ENCODE measurements at places on chromosomes 11 and 22.

GRCh38 chr22:49977578-49977977, 17.0 kb downstream of the PIM3 start:
- DNase-seq, result no peak

- no peak for DNase-seq
Measured at GRCh38 chr22:47152938-47153337, 390.5 kb downstream of the TBC1D22A start.

- no peak for DNase-seq
Measured at GRCh38 chr11:75413864-75414263, 14.5 kb downstream of the RPS3 start.

- DNase-seq, result no peak
Measured at GRCh38 chr11:85886089-85887056, 31.2 kb downstream of the CCDC83 start.

GRCh38 chr11:95542868-95543551, 246.6 kb downstream of the FAM76B start:
- DNase-seq, result no peak

DNA sequence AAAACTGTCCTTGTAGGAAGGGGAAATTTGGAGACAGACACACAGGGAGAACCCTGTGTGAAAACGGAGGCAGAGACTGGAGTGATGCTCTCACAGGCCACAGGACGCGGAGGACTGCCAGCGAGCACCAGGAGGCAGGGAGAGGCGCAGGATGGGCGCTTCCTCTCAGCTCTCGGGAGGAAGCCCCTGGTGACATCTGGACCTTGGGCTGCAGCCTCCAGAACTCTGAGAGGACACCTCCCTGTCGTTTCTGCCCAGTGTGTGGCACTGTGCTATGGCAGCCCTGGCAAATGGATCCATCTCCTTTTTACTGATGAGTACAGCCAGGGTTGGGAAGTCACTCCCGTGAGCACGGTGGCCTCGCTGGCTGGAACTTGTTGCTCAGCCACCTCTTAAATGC, 73.9 kb downstream of the LRRC32 start:
- no peak for DNase-seq

DNA sequence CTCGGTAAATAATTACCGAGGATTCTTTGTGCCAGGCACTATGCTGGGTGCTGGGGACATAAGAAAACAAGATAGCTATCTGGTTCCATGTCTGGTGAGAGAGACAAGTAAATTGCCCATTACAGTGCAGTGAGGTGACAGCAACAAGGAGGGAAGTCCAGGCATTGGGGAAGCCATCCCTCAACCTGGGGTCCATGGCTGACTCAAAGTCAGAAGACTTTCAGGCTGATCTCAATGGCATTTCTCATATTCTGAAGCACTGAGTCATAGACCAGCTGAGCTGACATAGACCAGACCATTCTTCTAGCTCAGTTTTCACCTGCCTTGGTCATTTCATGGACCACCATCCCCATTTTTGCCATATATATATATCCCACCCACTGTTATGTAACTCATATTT, 158.8 kb downstream of the TTC17 start:
- no peak for DNase-seq

- DNase-seq, result no peak
Measured at GRCh38 chr22:27913162-27913741, 5.8 kb downstream of the PITPNB start.

DNA sequence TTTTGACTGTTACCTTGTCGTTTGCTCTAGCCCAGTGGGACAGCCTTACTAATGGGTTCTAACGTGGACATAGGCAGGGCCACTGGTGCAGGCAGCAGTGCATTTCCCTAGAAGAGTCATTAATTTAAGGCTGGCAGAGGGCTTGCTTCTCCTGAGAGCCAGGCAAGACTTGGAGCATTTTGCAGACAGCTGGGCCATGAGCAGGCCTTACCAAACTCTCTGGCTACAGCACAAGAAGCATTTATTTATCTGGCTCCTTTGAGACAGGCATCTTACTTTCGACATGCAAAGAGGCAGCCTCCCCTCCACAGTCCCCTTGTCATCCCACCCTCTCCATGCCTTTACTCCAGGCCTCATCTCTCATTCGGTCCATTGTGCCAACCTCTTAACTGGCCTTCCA, 139.9 kb downstream of the CSNK2A3 start:
- no peak for DNase-seq

DNA sequence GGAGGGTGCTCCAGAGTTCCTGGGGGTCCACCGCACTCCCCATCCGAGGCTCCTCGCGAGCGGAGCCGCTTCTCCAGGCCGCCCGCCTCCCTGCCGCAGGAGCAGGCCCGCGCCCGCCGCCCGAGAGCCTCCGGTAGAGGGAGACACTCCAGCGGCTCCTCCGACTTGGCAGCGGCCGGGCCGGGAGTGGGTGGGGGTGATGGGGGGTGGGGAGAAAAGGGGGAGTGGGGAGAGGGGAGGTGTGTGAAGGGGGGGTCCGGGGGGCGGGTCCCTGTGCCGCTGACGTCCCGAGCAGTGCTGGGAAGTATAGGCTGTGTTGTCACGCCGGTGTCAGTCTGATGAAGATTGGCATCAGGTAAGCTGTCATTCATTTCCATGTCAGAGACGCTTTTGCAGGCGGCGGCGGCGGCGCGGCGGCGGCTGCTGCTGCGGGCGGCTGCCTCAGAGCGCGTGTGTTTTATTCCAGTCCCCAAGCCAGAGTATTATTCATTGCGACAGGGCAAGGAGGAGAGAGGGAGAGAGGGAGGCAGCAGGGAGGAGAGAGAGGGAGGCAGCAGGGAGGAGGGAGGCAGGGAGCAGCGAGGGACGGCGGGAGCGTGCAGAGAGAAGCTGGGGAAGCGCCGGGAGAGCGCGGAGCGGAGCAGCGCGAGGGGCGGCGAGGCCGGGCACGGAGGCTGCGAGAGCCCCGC, at the start of gene PKNOX2:
TSS of gene PKNOX2 (plus strand) at position 330 of the 689 bp plus-strand sequence. CDS start 186,555 bp downstream, outside the sequence.
- DNase-seq, result peak; percentile 18

GRCh38 chr22:30514252-30514651, 8.8 kb upstream of the SEC14L4 start:
- DNase-seq, result no peak

- DNase-seq, result no peak
Measured at GRCh38 chr11:95134491-95134890, 44.8 kb downstream of the ENDOD1 start.

GRCh38 chr11:112118176-112118575, 31.5 kb downstream of the SDHD start:
- DNase-seq, result no peak

DNA sequence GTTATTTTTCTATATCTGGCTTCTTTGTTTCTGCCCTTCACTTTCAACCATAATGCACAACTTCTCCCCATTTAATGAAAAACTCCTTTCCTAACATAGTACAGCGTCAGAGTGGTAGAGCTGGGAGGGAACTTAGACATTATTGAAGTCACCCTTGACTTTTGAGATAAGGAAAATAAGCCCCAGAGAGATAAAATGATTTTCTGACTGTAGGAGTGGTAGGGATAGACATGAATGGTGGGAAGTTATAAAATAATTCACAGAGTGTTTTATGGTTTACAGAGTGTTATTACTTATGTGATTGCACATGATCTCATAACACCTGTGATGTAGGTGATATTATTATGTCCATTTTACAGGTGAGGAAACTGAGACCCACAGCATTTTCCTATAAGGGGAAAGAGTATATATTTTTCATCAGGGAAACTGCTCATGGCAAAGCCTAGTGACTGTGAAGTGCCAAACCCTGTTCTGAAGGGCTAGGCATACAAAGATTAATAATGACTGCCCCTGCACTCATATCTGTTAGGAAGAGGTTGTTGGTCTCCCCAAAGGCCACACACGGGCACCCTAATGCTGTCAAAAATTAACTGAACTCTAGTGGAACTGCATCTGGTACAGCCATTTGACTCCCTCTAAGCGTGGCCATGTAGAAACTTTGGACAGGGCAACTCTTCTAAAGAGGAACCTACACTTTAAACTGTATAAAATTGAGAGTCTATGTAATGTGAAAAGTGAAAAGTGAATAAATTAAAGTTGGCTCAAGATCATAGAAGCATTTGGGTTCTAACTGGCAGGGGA, 61.1 kb upstream of the PICALM start:
- DNase-seq, result peak; percentile 21

GRCh38 chr22:24445481-24446259, 18.3 kb downstream of the ADORA2A start:
- DNase-seq, result no peak

DNA sequence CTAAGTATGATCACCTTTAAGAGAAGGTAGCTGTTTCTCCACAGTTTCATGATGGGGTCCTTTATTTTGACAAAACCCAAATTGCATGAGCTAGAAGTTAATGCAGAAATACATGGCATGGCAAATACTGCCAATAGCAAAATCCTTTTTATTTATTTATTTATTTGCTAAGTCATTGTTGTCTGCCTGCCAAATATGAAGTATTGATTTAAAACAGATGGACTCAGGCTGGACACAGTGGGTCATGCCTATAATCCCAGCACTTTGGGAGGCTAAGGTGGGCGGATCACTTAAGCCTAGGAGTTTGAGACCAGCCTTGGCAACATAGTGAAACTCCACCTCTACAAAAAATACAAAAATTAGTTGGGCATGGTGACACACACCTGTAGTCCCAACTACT, 52.4 kb downstream of the LARGE2 start:
- no peak for DNase-seq

GRCh38 chr11:59062602-59063529, 23.2 kb upstream of the GLYATL1B start:
- DNase-seq, result no peak

DNA sequence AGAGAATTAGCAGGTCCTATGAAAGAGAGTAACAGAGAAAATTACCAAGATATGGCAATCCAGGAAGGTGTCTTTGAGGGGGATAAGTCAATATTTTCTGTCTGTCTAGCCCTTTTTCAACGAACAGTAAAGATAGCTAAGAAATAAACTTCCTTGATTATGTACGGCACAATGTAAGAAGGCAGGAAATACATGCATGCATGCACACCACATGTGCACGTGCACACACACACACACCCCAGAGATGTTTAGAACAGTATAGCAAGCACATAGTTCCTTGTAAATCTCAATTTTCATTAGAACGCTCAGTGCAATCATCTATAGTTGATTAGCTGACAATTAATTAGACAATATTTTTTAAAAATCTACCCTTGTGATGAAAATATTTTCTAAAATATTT, 74.7 kb downstream of the MPPED2 start:
- no peak for DNase-seq

GRCh38 chr11:117144477-117145392, 648 bp downstream of the PAFAH1B2 start:
- peak; percentile 79 for DNase-seq

- no peak for DNase-seq
Measured at GRCh38 chr22:29265929-29266328, 1.9 kb downstream of the RHBDD3 start.
